ENCODE measurements at places on chromosomes 12 and 14.
A peak's percentile ranks its signal among the peaks of the same experiment; 100 is the strongest.

- no peak for DNase-seq
Measured at GRCh38 chr12:51174501-51174900, 1.6 kb upstream of the TFCP2 start.

GRCh38 chr12:19382111-19382526, 57.2 kb upstream of the AEBP2 start:
- DNase-seq, result peak; percentile 73

DNA sequence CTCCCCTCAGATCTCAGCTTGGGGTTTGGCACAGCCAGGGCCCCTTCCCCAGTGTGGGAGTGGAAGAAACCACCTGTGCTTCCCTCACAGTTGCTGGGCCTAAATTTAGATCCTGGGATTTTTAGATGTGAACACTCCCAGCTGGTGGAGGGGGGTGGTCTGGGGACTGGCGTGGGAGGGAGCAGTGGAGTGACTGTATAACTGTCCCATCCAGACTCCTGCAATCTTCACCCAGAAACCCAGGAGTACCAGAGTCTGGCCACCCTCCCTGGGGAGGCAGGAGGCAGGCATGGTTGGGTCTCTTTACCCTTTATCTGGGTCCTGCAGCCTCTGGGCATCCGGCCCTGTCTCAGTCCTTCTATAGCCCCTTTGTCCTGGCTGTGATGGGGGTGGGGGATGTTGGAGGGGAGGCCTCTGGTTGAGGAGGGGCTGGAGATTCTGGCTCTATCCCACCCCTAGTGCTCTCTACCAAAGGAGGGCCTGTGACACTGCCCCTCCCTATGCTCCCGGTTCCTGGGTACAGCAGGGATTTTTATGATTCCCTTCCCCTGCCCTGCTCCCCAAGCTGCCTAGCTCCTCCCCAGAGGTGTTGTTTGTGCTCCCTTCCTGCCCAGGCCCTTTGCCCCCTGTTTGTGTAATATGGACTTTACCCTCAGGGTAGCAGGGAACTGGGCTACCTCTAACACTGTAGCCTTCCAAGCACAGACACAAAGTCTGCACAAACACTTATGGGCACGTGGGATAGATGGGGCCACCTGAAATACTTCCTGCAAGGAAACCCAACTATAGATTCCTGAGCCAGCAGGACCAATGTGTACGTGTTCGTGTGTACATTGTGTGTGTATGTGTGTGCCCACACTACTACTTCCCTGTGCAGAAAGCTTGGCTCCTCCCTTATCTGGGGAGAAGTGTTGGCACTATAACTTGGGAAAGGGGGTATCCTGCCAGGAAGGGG, 1.7 kb downstream of the ERBB3 start:
- DNase-seq, result no peak

DNA sequence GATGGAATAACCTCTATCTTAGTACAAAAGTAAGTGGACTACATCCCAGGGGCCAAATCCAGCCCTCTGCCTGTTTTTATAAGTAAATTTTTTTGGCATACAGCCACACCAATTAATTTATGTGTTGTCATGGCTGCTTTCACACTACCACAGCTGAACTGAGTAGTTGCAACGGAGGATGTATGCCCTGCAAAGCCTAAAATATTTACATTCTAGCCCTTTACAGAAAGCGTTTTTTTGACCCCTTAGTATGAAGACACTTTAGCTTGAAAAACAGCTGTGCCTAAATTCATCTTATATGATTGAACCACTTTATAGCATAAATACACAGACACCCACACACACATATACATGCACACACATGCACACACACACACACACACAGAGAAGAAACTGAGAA, 501.6 kb downstream of the EGLN3 start:
- DNase-seq, result no peak

DNA sequence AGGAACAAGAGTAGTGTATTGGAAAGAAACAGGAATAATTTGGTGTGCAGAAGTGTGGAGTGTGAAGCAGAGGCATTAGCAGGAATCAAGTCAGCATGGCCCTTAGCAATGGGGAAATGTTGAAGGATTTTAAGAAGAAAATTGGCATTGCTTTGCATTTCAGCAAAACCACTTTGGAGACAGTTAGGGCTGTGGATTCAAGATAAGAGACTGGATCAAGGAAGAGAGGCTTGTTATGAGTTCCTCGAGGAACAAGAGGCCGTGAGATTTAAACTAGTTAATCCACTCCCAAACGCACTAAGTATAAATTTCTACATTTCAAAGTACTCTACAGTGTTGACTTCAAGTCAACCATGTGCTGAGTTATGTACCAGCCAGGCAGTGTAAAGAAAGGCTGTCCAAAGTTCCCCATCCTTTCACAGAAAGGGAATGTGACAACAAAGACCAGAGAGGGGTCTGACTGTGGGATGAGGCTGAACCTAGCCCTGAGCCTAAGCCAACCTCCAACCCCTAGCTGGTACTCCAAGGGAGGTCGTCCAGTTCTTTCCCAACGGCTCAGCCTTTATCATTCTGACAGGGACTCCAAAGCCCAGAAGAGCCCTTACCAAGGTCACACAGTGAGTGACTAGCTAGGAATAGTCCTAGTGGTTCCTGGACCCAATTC, 91.2 kb upstream of the BMP4 start:
- no peak for DNase-seq

GRCh38 chr14:68376067-68376779, 416.6 kb downstream of the ZFP36L1 start:
- DNase-seq, result no peak

GRCh38 chr12:6941267-6941666, 2.3 kb upstream of the RNU7-1 start:
- DNase-seq, result no peak

GRCh38 chr14:50399251-50400032, 2.8 kb upstream of the CDKL1 start:
- no peak for DNase-seq

DNA sequence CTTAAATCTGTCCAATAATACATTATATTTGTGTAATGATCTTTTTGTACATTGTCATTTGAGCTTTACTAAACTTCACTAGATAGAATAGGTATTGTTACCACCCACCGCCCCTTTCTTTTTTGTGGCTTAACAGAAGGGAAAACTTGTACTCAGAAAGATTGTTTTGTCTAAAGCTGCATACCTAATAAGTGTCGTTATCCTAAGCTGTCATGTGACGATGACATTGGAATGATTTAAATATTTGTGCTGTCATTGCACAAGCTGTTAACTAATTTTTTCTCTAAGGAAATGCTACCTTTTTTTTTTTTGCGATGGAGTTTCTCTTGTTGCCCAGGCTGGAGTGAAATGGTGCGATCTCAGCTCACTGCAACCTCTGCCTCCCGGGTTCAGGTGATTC, 3.6 kb downstream of the DIP2B start:
- DNase-seq, result no peak

- no peak for DNase-seq
Measured at GRCh38 chr14:57987051-57987450, 121.2 kb upstream of the SLC35F4 start.

DNA sequence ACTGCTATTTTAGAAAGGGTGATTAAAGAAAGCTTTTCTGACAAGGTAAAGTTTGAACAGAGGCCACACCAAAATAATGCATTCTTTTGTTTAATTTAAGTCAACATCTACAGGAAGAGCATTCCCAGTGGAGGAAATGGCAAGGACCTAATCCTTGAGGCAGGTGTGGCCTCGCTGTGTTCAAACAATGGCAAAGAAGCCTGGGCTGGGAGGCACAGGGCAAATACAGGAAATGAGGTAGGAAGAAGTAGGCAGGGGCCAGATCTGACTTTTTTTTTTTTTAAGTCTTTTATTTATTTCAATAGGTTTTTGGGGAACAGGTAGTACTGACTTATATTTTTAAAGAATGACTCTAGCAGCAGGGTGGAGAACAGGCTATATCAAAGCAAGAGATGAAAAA, 53.5 kb downstream of the ARMH4 start:
- no peak for DNase-seq

Data from non-pigmented ciliary epithelial cell (primary cell).